ENCODE measurements at places on chromosomes 3 and 15. TPM values are rescaled to one million over a fixed set of nuclear protein-coding genes. Genes with fewer than 3 reads are reported as not detected.

The IL5RA gene
- total RNA-seq, result not detected

The LRRC34 gene
- total RNA-seq, result 10.1 TPM

- no peaks in the 10 kb centered on the region for H3K36me3 ChIP-seq
- H3K4me1 ChIP-seq, result no peaks in the 10 kb centered on the region
Measured at GRCh38 chr15:86879250-86880229, 799.9 kb downstream of the AGBL1 start.

DNA sequence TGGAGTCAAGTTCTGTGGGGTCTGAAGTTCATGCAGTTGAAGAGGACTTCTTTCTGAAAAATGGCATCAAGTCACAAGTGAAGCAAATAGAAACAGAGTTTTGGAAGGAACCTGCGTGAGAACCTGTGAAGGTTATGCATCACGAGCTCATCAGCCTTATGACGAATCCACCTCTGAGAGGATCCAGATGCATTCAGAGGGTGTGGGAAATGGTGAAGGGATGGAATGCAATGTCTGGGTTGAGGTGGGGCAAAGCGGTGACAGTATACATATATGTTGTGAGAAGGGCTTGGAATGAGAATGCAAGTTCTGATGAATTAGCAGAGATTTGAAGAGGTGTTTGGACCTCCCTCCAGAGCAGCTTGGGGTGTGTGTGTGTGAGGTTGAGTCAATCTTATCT lies 382.1 kb upstream of the TBL1XR1 start:
- H3K36me3 ChIP-seq, result peaks cover 3% of the 10 kb centered on the region
- no peak for DNase-seq
- H3K27ac ChIP-seq, result no peak overlapping the region
- no peaks in the 10 kb centered on the region for H3K27me3 ChIP-seq
- H3K4me1 ChIP-seq, result peaks cover 7% of the 10 kb centered on the region

DNA sequence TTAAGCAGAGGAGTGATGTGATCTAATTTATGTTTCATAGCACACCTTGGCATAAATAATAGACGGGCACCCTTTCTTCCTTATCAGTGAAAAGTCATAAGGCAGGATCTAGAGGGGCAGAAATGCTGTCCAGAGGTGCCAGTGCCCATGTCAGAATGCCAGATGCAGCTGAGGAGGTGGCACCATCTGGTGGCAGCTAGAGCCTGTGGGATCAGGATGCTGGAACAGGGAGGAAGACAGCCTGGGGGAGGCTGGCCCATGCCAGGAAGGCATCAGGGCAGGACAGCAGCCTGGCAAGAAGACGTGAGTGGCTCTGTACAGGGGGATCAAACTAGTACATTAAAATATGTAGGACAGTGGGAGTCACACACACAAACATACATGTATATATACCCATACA lies 16.5 kb downstream of the MYH15 start:
- no peak overlapping the region for H3K27ac ChIP-seq
- H3K4me1 ChIP-seq, result peaks cover 6% of the 10 kb centered on the region
- H3K4me3 ChIP-seq, result no peak overlapping the region
- DNase-seq, result no peak
- no peaks in the 10 kb centered on the region for H3K27me3 ChIP-seq

DNA sequence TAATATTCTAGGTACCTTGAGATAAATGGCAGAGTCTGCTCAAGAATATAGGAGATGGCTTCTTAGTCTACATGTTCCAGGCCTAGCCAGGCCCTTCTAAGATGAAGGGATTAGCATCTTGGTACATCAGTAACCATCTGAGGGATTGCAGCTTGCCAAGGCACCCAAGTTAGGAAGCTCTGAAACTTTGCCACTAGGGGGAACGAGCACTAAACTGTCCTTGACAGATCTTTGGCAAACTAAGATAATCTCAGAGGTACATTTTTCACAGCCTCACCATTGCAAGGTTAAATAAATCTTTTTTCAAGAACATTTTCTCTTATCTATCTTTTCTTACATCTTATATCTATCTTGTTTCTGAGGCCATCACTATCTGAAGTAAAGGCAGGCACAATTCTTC lies 351.2 kb downstream of the RAP2B start:
- no peak for DNase-seq
- H3K27ac ChIP-seq, result no peak overlapping the region
- no peak overlapping the region for H3K4me3 ChIP-seq
- H3K27me3 ChIP-seq, result no peaks in the 10 kb centered on the region
- no peaks in the 10 kb centered on the region for H3K36me3 ChIP-seq
- H3K4me1 ChIP-seq, result no peaks in the 10 kb centered on the region

The SLC27A2 gene
- total RNA-seq, result 0.91 TPM

DNA sequence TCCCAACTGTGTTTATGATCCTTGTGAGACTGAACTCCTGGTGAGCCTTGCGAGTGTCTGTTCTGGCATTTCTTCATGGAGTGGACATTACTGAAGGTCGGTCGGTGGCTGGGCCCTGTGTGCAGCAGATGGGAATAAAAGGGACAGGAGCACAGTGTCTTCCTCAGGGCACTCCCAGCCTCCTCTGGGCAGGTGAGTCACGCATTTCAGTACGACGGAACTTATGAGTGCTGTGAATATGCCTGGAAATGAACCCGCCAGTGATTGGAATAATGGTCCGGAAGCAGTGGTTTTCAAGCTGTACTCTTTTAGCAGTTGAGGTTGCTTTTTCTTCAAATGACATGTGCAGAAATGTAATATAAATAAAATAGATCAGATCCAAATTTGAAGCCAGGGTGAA lies 55.1 kb downstream of the LARS2 start:
- H3K4me1 ChIP-seq, result peaks cover 39% of the 10 kb centered on the region
- no peaks in the 10 kb centered on the region for H3K27me3 ChIP-seq
- peaks cover 13% of the 10 kb centered on the region for H3K36me3 ChIP-seq
- H3K27ac ChIP-seq, result peak overlapping the region; percentile 81
- H3K4me3 ChIP-seq, result no peak overlapping the region

Measured in neural crest cell (in vitro differentiated cells).